ENCODE measurements at places on chromosomes 12 and 14. TPM values are rescaled to one million over a fixed set of nuclear protein-coding genes. Genes with fewer than 3 reads are reported as not detected.

The CRACR2A gene
- polyA plus RNA-seq = 0.10 TPM

The KCNK10 gene
- polyA plus RNA-seq = not detected

The ARPC3 gene
- polyA plus RNA-seq = 73.2 TPM

The HOXC10 gene
- polyA plus RNA-seq = 0.83 TPM

DNA sequence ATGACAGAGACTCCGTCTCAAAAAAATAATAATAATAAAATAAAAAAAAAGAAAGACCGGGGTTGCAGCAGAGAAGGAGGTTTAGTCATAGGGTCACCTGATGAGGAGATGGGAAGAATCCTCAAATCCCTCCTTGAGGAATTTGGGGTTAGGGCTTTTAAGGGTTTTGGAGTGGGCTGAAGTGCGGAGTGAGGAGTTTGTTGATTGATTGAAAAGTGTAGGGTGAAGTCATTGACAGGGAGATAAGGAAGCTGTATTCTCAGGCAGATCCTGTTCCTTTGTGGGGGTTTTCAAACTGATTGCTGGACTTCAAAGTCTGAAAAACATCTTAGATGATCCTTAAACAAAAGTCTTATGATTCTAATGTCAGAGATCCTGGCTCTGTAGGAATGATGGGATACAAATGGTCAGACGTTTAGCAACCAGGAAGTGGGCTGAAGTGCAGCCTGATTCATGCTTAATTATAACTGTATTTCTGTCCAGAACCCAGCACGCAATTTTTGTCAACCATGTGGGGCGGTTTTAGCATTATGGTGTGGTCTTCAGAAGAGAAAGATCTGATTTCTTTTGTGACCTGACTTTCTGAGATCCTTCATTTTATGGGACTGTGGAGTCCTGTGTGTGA, 16.0 kb downstream of the FNTB start:
- DNase-seq = no peak

DNA sequence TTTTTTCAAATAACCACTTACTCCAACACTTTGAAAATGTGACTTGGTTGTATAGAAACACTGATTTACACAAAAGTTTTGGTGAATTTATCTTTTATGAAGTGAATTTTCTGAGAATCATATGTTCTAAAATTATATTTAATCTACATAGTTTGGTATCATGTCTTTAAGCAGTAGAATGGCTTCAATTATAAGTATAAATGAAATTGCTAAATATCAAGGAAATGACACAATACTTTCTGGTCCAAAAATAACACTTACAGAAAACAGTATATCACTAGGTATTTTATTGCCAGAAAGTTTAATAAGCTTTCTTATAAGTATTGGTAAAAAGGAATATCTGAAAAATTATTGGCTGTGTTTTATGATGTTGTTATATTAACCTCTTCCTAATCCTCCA, 90.9 kb downstream of the SRGAP1 start:
- DNase-seq = no peak

- DNase-seq = no peak
Observed at GRCh38 chr12:64107776-64108175, 114.3 kb downstream of the KICS2 start.

GRCh38 chr12:1099158-1099557, 108.1 kb downstream of the ERC1 start:
- DNase-seq = no peak

All from mammary epithelial cell (primary cell).